Right kidney (tissue), 9 donors: ENCODE measurements at places on chromosomes 2 and 18.

DNA sequence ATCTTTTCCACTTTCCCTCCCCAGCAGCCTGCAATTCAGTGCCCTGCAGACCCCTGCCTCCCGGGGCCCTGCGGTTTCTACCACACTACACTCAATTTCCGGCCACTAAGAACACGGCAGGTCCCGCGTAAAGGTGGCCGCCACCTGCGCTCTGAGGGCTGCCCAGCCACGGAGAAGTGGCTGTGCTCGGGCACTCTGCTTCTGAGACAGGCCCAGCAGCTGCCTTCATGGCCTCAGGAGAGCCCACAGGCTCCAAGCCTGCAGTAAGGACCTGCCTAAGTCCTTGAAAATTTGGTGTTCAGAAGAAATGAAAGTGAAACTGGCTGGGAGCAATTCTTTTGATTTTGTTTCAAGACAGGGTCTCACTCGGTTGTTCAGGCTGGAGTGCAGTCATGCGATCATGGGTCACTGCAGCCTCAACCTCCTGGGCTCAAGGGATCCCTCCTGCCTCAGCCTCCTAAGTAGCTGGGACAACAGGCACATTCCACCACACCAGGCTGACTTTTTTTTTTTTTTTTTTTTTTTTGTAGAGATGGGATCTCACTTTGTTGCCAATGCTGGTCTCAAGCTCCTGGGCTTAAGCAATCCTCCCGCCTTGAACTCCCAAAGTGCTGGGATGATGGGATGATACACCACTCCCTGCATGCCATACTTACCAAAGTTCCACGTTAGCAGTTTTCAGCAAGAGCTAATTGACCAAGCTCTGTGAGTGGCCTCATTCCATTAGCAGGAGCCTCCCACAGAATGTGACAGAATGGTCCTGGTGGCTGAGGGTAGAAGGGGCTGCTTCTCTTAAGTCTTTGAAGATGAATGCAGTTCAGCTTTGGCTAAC, 14.6 kb upstream of the ALPP start:
- no peak for DNase-seq

- DNase-seq = peak; percentile 15
These were observed 300.6 kb upstream of the SALL3 start for GRCh38 chr18:78679031-78679430.

DNA sequence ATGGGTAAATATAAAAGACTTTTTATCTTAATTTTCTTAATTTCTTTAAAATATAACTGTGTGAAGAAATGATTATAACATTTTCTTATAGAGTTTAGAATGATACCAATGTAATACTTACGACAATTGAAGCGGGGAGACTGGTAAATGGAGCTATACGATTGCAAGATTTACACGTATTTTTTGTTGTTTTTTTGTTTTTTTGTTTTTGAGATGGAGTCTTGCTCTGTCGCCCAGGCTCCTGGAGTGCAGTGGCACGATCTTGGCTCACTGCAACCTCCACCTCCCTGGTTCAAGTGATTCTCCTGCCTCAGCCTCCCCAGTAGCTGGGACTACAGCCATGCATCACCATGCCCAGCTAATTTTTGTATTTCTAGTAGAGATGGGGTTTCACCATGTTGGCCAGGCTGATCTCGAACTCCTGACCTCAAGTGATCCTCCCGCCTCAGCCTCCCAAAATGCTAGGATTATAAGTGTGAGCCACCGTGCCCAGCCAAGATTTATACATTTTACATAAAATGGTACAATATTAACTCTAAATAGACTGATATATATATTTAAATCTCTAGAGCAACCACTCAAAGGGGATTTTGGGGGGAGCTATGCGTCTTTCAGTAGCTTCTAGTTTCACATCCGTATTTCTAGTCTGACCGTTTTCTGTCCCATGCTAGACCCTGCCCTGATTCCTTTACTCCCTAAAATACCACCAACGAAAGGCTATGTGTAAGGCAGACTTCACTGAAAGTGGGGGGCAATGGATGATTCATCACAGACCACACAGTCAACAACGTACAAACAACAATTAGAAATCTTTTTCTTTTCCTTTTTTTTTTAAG, 28.2 kb upstream of the ATG16L1 start:
- DNase-seq = no peak

DNA sequence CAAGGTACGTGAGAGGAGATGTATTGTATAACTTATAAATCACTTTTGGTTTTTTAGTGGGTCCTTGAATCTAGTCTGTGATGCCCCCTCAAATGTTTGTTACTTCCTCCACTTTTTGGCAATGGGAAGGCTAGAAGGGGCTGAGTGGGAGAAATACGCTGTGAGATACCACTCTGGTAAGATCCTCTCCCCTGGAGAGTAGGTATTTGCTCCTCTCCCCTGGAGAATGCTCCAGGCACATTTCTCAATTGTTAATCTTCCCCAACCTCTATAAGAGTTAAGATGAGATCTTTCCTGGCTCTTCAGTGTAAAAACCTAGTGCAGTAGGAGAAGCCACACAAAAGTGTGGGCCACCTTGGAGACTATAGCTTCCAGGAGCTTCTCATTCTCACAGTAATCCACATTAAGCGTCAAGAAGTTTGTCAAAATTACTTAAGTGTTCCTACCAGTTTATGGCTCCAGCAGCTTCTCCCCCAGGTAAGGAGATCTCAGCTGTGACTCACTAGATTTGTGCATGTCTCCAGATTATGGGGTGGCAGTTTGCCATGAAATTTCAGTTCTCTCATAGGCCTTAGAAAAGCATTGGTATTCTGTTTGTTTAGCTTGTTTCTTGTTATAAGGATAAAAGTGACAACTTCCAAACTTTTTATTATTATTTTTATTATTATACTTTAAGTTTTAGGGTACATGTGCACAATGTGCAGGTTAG, 182.6 kb downstream of the FSIP2 start:
- DNase-seq = no peak

GRCh38 chr18:78523850-78524249, 455.8 kb upstream of the SALL3 start:
- no peak for DNase-seq

DNA sequence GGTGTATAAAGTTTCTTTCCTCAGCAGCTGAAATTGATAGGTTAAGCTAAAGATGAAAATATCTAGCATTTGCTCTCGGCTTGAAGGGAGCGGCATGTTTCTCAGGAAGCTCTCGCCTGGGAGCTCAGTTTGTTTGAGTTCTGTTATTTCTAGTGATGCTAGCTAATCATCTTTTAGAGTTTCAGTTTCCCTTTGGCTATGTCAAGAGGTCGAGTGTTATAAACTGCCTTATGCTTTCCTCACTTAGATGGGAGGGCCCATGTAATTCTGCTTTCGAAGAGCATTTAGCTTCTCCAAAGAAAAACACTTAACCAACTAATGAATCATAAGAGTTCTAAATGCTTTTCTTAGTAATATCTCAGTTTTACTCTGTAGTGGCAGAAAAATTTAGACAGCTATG, 33.6 kb downstream of the PLCL1 start:
- no peak for DNase-seq

DNA sequence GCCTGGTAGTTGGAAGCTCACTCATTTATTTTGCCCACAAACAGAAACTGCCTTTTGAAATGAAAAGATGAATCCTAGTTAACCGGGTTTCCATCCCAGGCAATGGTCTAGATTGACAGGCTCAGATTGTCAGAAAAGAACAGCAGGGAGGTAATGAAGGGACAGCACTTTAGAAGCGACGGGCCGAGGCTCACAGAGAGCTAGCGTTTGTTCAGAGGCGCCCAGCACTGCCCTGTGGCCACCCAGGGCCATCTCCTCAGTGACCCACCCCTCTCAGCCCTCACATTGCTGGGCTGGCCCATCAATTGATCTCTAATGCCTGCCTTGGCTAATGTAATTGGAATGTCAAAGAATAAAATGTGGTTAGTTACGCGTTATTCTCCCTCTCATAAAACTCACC, 304.8 kb downstream of the CDCA7 start:
- DNase-seq = no peak

GRCh38 chr2:7895289-7895688, 786.6 kb upstream of the ID2 start:
- no peak for DNase-seq

DNA sequence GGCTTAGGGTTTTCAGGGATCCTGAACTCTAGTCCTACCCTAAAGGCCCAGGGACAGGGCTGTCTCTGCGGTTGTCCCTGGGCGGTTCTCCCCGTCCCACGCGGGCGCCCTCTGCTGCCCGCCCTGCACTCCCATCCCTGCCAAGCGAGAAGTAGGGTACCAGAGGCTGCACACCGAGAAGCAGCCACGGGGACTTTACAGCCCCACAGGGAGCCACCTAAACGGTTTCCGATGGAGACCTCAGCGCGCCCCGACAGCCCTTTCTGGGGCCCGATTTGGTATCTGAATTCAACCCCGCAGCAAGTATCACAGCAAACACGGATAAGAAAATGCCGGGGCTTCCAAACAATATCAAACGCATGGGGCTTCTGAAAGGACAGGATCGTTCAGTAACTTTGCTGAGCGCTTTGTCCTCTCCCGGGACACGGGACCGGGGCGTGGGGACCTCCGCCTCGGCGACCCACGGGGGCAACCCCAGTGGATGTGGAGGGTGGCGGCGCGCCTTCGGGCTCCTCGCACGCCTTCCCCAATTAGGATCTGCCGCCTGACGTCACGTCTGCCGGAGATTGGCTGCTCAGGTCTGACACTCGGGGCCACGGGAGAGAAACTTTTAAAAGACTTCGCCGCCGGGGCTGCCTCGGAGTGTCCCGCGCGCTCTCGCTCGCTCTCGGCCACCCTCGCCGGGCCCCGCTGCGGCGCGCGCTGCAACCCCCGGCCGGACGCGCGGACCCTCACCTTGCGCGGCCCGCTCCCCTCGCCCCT, at the start of gene LTBP1:
Gene LTBP1, plus strand, starts transcription at position 640 of the 762 bp plus-strand sequence. CDS start 372 bp downstream, outside the sequence.
- peak; percentile 90 for DNase-seq

GRCh38 chr18:11689669-11690565, 853 bp downstream of the GNAL start:
- DNase-seq = peak; percentile 72

- peak; percentile 51 for DNase-seq
These were observed 96.9 kb upstream of the ZNF397 start for GRCh38 chr18:35143622-35144596.

- DNase-seq = no peak
These were observed 260.7 kb upstream of the MGAT5 start for GRCh38 chr2:133993160-133993559.

DNA sequence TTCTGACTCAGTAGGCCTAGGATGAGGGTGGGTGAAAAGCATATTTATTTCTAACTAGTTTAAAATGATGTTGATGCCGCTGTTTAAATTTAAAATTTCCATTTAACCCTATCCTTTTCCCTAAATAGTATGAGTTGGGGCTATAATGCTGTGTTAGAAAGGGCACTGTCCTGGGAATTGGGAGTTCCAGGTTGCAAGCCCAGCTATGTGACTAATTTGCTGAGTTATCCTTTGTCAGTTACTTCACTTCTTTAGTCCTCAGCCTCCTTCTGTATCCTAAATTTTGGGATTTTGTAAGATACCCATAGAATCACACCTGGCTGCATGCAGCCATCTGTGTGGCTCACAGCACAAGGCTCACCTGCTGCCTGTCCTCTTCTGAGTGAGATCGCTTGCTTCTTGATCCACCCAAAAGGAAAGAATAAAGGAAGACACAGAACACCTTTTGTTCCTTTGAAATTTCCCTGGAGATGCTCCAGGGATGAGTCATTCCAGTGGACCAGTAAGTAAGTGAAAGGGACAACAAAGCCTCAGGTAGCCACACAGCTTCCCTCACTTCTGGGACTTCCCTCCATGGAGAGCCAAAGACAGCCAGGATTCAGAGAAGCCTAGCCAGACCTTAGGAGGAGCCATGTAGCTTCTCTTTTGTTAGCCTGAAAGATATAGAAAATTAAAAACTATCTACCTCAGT, 97.2 kb downstream of the DTNA start:
- DNase-seq = no peak

DNA sequence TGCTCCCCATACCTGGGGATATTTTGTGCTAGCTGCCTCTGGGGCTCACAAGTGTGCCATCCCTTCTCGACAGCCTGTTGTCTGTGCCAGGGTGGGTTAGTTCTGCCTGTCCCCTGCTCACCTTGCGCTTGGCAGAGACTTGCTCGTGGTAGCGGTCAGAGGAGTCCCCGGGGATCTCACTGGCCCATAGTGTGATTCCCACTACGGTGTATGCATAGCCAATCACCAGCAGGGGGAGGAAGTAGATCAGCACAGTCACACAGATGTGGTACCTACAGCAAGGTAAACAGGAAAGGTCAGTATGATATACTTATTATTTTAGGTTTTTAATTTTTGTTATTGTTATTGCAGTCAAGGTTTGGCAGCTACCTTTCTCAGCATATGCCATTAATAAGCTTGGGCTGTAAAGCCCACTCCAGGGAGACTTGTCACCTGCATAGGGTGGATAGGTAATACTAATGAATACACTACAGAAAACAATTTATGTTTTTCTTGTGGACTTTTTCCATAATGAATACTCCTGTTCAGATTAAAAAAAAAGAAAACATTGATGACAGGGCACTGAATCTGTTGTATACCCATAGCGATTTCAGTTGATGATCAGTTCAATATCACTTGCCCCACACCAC, 95.2 kb downstream of the POLE4 start:
- no peak for DNase-seq

DNA sequence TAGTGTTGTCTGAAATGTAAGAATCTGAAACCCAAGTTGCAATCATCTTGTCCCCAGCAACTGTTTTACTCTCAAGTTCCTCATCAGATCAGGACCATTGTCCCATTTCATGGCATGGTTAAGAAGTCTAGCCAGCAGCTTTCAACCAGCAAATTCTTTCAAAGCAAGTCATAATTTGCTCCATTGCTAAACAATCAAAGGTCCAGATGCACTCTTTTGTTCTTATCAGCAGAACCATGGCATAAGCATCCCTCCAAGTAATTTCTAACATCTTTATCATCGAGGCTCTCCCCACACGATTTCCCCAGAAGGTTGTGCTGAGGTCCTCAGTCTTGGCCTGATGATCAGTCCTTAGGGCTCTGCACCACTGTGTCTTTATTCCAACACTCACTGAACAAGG, 67.5 kb upstream of the APCDD1 start:
- DNase-seq = no peak

DNA sequence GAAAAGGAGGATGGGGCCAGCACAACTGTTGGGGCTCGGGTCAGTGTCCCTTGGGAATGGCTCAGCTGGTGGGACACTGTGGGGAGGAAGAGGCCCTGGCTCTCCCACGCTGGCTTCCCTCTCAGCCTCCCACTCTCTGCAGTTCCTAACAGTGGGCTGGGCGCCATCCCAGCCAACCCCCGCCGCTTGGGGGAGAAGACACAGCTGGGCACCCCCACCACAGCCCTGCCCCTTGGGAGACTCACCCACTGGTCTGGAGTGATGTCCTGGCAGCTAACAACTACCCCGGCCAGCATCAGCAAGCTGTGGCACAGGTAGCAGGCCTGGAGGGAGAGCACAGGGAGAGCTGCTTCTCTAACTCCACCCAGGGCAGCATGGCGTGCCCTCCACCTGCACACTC, 8.3 kb upstream of the SEMA4C start:
- no peak for DNase-seq

GRCh38 chr18:31821545-31822171, 61.0 kb upstream of the SLC25A52 start:
- DNase-seq = no peak

- no peak for DNase-seq
These were observed 5.6 kb downstream of the SNED1 start for GRCh38 chr2:241003830-241004564.

- no peak for DNase-seq
These were observed 100.8 kb downstream of the GPR39 start for GRCh38 chr2:132517386-132517785.

GRCh38 chr2:106053116-106053515, 141.0 kb downstream of the UXS1 start:
- DNase-seq = no peak

GRCh38 chr18:40866968-40867367, 1088.1 kb upstream of the PIK3C3 start:
- no peak for DNase-seq

- DNase-seq = no peak
These were observed 5.4 kb upstream of the CRYGC start for GRCh38 chr2:208134928-208135586.

GRCh38 chr2:231890896-231891513, 35.2 kb downstream of the NPPC start:
- no peak for DNase-seq
